ENCODE measurements at places on chromosomes 6 and 20. TPM values are rescaled to one million over a fixed set of nuclear protein-coding genes. Genes with fewer than 3 reads are reported as not detected.

Gene CENPB
- 83.6 TPM for total RNA-seq

Gene MCM8
- 39.8 TPM for total RNA-seq

Gene RBM38
- total RNA-seq: 33.3 TPM

DNA sequence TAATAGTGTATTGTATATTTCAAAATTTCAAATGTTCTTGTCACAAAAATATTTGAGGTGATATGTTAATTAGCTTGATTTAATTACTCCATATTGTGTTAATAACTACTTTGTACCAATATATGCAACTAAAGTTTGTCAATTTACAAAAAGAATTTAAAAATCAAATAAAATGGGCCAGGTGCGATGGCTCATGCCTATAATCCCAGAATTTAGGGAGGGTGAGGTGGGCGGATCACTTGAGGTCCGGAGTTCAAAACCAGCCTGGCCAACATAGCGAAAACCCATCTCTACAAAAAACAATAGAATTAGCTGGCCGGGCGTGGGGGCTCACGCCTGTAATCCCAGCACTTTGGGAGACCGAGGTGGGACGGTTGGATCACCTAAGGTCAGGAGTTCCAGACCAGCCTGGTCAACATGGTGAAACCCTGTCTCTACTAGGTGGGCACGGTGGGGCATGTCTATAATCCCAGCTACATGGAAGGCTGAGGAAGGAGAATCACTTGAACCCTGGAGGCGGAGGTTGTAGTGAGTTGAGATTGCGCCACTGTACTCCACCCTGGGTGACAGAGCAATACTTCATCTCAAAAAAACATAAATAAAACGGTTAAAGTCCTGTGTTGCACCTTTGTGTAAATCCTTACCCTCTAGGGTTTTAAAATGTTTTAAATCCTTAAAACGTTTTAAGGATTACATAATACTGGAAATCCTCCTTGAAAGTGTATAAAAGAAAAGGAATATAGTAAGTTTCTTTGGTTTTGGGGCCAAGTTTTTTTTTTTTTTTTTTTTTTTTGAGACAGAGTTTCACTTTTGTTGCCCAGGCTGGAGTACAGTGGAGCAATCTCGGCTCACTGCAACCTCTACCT, 4.0 kb downstream of the HSPA1B start:
- no peak for DNase-seq

DNA sequence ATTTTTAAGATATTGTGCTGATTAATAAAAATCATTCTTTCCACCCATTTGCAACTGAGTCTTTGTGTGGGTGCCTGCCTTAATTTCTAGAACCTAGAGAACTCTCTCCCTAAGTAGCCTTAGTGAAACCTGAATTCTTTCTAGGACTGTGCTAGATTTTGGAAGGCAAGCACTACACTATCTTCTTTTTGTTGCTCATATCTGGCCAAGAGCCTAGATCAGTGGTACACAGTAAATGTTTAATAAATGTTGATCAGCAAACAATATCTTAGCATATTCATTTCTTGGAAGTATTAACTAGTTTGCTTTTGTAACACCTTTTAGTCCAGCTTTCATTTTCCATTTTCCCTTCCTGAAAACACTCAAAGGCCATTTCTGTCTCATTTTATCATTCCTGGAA, 108.5 kb upstream of the CARMIL1 start:
- no peak for DNase-seq

DNA sequence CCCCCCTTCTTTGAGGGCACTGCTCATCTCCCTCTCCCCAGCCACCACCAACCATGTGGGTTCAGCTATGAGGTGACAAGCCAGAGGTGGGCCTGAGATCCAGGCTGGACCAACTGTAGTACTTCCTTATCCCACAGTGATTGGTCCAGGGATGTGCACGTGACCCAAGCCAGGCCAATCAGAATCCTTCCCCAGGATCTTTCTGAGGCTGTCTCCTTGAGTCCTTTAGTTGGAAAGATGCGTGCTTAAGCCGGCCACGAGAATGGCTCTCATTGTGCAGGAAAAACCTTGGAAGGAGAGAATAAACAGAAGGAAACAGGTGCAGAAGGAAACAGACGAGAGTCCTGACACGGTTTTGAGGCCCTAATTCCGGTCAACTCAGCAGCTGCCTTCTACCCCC, 39.2 kb downstream of the ZC3H12D start:
- DNase-seq: no peak

Measured in neural crest cell (in vitro differentiated cells).